ENCODE measurements at places on chromosomes 4 and X.

DNA sequence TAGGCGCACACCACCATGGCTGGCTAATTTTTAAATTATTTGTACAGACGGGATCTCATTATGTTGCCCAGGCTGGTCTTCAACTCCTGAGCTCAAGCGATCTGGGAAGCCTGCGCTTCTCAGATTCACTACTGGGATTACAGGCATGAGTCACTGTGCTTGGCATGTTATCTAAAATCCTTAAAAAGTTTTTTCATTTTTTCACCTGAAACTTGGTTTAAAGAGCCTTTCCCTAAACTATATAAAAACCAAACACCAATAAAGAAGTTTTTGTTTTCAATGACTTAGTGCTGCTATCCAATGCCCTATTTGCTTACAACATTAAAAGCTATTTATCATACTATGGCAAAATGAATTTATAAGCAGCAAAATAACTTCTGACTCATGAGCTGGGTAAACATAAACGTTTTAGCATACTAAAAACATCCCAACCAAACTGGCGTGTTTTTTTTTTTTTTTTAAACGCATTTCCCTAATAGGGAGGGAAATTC is 127.8 kb downstream of the UBE2K start:
- DNase-seq: no peak

- peak; percentile 93 for DNase-seq
Measured at GRCh38 chr4:140153718-140154571, at the start of gene MAML3. TSS of gene MAML3 (minus strand) at chr4:140154184. CDS start at chr4:140153327, 857 bp downstream.

- DNase-seq: no peak
Measured at GRCh38 chrX:68840256-68840655, 11.4 kb downstream of the EFNB1 start.

GRCh38 chrX:25017667-25018247 is 2.0 kb upstream of the ARX start:
- DNase-seq: no peak

- DNase-seq: no peak
Measured at GRCh38 chr4:3192827-3193226, 56.1 kb upstream of the MSANTD1 start.

- DNase-seq: no peak
Measured at GRCh38 chr4:66769441-66769840, 775.9 kb downstream of the CENPC start.

GRCh38 chr4:78659665-78660064 is 108.1 kb downstream of the ANXA3 start:
- no peak for DNase-seq
